ENCODE measurements at places on chromosomes 1 and 21. TPM values are rescaled to one million over a fixed set of nuclear protein-coding genes. Genes with fewer than 3 reads are reported as not detected.

- no peak for DNase-seq
Observed at GRCh38 chr1:234554698-234555311, 55.2 kb downstream of the IRF2BP2 start.

DNA sequence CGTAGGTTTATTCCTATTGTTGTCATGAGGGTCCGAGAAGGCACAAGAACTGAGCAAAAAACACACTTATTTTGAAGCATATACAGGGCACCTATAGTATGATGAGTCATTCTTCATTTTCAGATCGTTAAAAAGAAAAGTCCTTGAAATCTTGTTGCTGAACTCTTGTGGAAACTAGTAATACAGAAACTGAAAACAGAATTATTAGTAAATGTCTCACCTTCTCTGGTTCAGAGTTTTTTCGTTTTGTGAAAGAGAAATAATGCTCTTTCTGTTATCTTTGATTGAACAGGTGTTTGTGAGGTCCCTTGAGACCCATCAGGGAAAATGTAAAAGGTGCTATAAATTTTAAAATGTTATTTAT lies 102.0 kb upstream of the COA6 start:
- DNase-seq: no peak

DNA sequence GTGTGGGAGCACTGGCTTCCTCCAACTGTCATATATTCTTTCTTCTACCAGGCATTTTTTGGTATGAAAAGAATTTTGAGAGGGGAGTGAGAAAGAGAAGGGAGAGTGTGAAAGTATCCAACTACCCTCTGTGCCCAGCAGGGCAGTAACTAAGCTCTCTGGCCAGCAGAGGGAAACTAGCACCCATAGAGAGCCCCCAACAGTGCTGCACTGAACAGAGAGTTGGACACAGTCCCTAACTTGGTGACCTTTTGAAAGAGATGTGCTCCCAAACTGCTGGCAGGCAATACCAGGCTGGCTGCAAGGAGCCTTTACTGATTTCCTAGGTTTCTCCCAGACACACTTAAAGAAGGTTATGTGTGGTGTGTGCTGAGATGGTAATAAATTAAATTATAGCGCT lies 118.8 kb upstream of the PBX1 start:
- no peak for DNase-seq

DNA sequence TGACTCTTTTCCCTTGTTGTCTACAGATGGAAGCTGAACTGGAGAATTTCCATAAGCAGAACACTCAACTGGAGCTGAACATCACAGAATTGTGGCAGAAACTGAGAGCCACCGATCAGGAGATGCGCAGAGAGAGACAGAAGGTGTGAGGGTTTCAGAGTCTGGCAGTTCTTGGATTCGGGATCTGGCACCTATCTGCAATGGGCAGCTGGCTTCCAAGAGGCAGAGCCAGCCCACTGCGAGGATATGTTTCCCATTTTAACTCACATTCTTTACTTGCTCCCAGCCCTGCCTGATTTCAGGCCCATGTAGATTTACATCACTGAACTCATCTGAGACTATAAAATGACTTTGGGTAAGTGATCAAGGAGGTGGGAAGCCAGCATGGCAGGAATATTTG lies 37.3 kb upstream of the TMEM125 start:
- DNase-seq: no peak

DNA sequence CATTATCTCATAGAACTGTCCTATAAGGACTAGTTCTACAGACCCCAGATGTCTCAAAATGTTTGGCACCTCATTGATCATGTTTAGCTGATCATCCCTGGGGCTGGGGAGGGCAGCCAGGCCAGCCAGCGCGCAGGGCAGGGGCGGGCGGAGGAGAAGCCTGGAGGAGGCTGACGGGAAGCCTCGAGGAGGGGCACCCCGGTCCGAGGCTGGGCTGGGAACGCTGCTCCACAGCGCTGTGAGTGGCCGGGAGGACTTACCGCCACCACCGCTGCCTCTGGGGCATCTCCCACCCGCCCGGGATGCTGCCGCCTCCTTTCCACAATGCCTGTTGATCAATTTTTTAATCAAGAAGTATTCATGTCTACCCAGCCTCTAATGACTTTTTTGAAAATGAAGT lies 159.5 kb upstream of the GREM2 start:
- DNase-seq: no peak

DNA sequence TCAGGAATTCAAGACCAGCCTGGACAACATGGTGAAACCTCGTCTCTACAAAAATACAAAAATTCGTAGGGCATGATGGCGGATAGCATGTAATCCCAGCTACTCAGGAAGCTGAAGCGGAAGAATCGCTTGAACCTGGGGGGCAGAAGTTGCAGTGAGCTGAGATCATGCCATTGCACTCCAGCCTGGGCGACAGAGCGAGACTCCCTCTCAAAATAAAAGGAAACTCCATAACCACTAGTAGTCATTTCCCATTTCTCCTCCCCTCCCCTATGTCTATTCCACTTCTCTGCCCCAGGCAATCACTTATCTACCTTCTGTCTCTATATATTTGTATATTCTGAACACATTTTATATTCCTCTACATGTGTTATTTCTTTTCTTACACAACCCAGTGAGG lies 4.0 kb upstream of the CEP350 start:
- no peak for DNase-seq

DNA sequence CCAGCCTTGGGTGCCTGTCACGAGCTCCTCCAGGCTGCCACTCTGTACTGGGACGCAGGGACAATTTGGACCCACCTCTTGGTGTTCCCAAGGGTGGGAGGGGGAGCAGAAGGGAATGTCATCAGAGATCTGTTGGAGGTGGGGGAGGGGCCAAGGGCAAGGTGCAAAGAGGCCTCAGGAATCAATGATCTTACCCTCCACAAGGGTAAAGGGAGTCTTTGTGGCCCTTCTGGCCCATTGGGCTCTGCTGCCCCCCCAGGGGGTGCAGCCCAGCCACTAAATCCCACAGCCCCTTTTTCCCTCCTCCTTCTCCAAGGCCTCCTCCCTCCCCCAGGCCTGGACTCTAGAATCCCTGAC lies 8.5 kb downstream of the TTC39A start:
- DNase-seq: no peak

SLAMF9 gene
- not detected for total RNA-seq

UBE2U gene
- total RNA-seq: not detected

- no peak for DNase-seq
Observed at GRCh38 chr21:46286648-46287002, 483 bp downstream of the YBEY start.

OTUD7B gene
- 23.7 TPM for total RNA-seq
